ENCODE measurements at places on chromosomes 3 and 15.

GRCh38 chr15:89452330-89452836, 44.0 kb downstream of the RHCG start:
- DNase-seq: no peak

- DNase-seq: no peak
Measured at GRCh38 chr15:34776606-34777105, 18.7 kb downstream of the ACTC1 start.

GRCh38 chr15:45126535-45127158, 3.0 kb downstream of the DUOXA1 start:
- DNase-seq: no peak

GRCh38 chr3:14150078-14150477, 25.2 kb downstream of the TMEM43 start:
- DNase-seq: no peak

GRCh38 chr3:197169028-197169427, 129.4 kb downstream of the DLG1 start:
- DNase-seq: no peak

DNA sequence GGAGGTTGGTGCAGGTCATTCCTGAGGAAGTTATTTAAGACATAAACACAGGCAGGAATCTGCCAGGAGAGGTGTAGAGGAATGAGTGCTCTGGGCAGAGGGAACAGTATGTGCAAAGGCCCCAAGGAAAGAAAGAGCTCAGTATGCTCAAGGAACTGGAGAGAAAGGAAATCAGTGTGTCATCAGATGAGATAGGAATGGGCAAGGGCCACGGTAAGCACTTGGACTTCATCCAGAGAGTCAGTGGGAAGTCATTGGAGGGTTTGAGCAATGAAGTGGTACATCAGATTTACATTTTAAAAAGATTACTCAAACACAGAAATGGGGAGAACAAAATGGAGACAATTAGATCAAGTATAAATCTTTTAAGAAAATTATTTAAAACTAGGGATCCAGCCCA, 272.2 kb downstream of the ADAMTSL3 start:
- no peak for DNase-seq
